Activated T-helper 1 cell treated with anti-CD3 and anti-CD28 coated beads, Interleukin-2, amount 50 U/mL, for 16 hours (primary cell): ENCODE measurements at places on chromosomes 16 and 17.

- DNase-seq: no peak
Measured at GRCh38 chr16:30567991-30568638, 3.4 kb downstream of the ZNF688 start.

- DNase-seq: no peak
Measured at GRCh38 chr16:77679901-77680300, 42.4 kb upstream of the NUDT7 start.

DNA sequence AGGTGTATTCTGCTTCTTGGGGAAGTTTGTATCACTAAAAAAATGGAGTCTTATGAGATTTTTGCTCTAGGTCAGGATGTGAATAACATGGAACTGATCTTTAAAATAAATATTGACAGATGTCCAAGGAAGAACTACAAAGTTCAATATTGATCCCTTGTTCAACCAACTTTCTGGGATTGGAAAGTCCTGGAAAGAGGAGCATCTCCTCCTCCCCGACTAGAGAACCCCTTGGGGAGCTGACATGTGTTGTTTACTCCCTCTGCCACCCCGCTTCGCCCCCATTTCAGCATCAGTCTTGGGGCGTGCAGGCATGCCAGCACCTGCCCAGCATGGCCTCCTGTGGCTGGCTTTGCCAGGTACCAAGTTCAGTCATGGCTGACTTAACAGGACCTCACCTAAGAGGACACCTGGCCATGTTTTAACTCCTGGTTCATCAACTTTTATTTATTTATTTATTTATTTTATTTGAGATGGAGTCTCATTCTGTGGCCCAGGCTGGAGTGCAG, 33.8 kb downstream of the PMFBP1 start:
- no peak for DNase-seq

DNA sequence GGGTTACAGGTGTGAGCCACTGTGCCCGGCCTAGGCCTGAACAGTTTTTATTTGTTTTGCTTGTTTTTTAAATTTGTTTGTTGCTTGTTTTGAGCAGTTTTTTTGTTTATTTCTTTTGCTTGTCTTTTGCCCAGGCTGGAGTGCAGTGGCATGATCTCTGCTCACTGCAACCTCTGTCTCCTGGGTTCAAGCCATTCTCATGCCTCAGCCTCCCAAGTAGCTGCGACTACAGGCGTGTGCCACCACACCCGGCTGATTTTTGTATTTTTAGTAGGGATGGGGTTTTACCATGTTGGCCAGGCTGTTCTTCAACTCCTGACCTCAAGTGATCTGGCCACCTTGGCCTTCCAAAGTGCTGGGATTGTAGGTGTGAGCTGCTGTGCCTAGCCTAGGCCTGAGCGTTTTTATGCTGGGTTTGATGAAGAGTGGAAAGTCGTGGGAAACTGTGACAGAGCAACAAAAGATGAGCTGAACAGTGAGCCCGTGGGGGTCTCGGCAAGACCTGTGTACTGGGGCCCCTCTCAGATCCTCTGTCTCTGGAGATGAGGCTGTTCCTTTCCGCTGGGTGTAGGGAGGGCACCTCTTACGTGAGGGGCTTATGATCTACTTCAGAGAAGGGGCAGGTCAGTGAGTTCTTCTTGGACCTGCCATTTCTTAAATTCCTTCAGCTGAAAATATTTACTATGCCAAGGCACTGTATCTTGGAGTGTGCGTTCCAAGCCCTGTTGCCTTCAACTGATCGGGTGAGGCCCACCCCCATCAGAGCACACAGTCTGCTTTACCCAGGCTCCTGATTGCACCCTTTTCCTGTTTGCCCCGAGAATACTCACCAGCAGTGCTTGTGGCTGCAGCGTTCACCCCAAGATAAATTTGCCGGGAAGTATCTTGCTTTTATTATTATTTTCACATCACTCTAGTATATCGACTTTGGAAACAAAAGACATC, 322.1 kb downstream of the SEC14L1 start:
- no peak for DNase-seq

DNA sequence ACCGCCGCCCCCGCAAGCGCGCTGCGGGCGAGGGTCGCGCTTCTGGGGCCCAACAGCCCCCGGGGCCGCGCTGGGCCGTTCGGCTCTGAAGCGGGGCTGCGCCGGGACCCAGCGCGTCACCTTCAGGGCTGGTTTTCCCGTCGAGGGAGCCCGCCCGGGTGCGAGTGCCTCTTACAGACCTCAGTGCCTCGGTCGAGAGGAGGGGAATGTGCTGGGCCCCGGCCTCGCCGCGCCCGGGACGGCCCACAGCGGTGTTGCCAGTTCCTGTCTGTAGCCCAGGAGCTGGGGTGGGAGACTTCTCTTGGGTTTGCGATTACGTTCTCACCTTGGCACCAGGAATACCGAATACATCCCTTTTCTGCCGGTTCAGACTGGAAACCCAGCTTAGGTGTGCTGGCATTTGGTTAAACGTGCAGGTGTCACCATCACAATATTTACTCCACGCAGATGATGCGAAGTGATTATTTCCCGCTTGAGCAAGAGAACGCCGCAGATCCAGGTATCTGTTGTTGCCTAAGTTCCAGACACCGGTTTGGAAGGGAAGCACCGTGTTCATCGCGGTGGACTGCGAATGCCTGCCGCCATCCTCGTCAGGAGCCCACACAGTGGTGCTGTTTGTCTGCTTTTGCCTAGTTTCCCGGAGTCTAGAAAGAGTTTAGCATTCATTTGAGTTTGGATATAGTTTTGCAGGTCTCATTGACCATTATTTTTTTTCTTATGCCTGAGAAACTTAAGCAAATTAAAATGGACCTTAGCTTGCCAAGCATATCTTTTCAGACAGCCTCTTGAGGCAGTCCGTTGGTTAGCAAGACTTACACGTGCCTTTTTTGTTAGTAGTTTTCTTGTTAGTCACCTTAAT, 914 bp downstream of the MAP1LC3B start:
- no peak for DNase-seq

DNA sequence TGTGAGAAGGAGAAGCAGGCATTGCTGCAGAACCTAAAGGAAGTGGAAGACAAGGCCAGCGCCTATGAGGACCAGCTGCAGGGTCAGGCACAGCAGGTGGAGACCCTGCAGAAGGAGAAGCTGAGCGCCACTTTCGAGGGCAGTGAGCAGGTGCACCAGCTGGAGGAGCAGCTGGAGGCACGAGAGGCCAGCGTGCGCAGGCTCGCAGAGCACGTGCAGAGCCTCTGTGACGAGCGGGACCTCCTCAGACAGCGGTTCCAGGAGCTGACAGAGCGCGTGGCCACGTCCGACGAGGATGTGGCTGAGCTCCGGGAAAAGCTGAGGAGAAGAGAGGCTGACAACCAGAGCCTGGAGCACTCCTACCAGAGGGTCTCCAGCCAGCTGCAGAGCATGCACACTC, 41.5 kb downstream of the PLD6 start:
- no peak for DNase-seq

DNA sequence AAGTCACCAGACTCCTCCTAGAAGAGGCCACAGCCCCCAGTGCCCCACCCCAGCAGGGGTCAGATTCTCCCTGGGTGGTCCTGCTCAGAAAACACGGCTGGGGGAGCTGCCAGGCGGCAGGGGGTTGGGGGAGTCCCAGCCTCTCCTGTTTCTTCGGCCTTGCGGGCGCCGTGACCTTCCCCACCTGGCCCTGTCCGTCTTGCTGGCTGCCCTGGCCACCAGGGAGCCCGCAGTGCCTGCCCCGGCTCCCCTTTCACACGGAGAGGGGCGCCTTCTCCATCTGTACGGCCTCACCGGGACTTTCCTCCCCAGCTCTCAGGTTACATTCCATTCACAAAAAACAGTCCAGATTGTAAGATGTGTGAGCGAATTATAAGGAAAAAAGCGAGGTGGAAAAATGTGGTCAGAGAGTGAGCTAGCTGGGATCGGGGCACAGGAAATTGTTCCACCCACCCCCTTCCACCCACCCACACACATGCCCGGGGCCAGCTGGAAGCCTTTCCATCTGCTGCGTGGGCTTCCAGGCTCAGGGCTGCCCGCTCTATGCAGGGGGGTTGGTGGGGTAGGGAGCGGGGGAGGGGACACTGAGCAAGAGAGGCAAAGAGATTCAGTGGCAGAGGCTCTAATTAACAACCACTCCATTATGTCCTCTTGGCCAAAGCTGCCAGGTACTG, 14.6 kb upstream of the CIBAR2 start:
- DNase-seq: no peak

DNA sequence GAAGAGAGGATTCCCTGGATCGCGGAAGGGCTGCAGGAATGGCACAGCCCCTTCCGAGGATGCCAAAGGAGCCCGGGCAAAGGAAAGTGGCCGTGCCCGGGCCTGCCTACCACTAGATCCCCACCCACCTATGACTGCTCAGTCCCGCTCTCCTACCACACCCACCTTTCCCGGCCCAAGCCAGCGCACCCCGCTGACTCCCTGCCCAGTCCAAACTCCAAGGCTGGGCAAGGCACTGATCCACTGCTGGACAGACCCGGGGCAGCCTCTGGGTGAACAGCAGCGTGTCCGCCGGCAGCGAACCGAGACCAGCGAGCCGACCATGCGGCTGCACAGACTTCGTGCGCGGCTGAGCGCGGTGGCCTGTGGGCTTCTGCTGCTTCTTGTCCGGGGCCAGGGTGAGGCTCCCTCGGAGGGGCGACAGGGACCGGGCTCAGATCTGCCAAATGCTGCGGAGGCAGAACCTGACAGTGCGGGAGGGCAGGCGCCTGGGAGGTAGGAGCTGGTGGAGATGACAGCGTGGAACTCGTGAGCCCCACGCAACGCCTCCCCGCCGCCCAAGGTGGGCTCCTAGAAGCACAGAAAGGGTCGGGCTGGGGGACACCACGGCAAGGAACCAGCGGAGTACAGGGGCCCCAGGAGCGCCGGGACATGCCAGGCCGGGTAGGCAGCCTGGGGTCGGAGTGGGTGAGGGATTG, at the start of gene CES2:
Gene CES2, plus strand, starts transcription at position 203 of the 698 bp plus-strand sequence. Its CDS starts 120 bp downstream, at position 323.
- DNase-seq: no peak

- DNase-seq: no peak
Measured at GRCh38 chr16:24876231-24876630, 30.5 kb downstream of the SLC5A11 start.

DNA sequence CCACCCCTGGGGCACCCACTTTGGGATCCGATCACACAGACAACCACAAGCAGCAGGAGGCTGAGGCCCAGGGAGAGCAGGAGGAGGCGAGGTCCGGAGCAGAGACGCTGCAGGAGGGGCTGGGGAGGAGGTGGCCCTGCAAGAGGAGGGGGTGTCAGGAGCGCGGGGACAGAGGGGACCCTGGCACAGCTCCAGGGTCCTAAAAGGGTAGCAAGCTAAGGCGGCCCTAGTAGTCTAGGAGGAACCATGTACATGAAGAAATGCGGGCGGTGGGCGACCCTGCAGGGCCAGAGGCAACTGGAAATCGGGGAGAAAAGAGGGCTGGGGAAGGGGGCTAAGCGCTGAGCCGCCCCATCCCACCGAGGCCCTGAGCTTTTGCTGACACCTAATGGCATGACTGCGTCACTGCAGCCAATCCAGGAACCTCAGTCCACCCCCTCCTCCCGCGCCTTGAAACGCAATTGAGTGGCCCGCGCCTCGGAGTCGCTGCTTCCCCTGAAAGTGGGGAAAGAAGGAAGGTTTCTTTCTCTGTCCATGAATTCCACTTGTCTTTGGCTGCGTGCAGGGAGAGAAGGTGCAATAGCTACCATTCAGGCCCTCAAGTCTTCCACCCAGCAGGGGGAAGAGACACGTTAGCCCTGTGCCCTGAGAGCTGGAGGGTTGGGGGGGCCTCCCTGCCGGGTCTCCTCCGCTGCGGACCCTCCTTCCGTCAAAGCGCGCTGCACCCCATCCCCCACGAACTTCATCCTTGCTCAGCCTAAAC, 1.8 kb downstream of the ASGR1 start:
- peak; percentile 39 for DNase-seq

DNA sequence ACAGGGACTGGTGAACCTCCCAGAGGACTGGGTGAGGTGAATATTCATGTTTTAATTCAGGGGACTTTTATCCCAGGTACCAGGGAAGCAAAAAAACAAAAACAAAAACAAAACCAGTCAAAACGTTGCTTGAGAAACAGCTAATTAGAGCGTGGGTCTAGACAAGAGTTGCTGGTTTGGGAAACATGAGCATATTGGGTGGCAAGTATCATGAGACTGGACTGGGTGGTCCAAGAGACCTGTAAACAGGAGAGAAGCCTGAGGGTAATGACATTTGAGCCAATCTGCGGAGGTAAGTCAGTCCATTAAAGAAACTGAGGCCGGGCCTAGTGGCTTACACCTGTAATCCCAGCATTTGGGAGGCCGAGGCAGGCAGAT, 11.5 kb upstream of the BPTF start:
- no peak for DNase-seq

- DNase-seq: no peak
Measured at GRCh38 chr17:45384047-45384788, 48.5 kb downstream of the ARHGAP27 start.

DNA sequence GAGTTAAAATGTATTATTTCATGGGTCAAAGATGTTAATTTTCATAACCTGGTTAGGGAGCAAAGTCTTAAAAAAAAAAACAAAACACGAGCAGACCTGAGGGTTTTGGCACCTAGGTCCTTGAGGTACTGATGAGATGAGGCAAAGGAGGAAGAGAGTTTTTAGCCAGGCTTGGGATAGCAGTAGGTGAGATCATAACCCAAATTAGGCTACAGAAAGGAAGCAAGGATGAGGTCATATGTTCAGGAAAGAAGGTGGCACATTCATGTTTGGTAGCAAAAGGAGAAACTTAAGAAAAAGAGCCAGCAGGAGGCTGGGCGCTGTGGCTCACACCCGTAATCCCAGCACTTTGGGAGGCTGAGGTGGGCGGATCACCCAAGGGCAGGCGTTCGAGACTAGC, 2.8 kb downstream of the ATXN1L start:
- no peak for DNase-seq

DNA sequence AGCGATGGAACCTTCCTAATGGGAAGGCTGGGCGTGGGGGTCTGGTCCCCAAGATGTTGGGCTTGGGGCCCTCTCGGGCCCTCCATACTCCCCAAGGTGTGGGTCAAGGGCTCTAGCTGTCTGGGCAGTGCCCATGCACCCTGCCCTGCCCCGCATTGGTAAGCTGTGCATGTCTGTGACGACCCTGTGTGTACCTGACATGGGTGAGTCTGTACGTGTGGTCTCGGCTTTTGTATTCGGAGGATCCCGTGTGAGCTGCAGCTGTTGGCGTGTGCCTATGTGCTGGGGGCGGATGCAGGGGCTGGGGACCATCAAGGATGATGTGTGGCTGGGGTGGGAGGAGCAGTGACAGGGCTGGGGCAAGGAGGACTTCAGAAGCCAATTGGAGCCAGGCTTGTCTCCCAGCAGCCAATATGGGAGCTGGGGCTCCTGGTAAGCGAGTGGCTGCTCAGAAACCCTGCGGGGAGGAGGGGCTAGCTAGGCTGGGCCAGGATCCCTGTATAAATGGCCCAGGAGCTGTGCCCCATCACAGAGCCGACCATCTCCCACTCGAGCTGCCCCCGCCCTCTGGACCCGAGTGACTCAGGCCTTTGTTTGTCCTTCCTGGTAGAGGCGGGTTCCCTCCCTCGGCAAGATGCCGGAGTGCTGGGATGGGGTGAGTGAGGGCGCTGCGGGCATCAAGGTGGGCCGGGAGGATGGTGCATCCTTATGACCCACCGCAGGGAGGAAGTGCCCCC, at the start of gene NDRG4:
Gene NDRG4, plus strand, starts transcription at position 529 of the 737 bp plus-strand sequence. Its CDS starts 106 bp downstream, at position 635.
- DNase-seq: no peak

DNA sequence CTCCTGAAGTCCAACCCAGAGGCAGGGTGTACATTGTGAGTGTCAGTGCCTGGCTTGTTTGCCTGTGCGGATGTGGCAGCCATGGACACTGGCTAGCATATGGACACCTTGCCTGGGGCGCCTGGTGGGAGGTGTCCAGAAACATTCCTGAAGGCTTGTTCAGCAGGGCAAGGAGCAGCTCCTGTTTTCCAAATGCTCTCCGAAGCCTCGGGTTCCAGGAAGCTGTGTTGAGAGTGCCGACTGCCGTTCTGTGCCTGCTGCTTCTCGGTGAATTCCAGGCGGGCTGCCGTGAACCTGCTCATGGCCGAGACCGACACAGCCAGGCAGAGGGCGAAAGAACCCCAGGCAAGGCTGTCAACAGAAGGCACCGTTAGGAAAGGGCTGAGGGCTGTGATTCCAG, 10.9 kb upstream of the DHRS7C start:
- DNase-seq: no peak
